ENCODE measurements at places on chromosomes 5 and 9.
A peak's percentile ranks its signal among the peaks of the same experiment; 100 is the strongest.

DNA sequence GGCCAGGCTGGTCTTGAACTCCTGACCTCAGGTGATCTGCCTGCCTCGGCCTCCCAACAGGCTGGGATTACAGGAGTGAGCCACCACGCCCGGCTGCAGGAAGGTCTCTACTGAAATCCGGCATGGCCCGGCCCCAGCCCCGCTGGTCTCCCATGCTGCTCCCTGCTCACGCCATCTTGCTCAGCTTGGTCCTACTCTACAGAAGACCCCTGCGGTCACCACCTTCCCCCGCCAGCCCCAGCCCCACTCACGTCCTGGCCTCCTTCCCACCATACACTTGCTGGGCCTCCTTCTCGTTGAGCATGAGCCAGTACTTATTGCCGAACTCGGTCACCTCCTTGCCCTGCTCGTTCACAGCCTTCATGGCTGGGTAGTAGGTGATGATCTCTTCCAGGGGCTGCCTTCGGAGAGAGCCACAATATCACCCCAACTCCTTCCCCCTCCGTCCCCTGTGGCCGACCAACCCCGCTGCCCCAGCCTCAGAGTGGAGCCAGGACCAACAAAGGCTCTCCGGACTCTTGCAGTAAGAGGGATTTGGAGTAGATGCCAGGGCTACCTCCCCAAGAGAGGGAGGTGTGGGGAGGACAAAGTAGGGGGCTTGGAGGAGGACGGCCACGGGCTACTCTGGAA, 4.0 kb downstream of the PTGES2 start:
- DNase-seq = no peak

GRCh38 chr9:37984672-37985611, 81.0 kb upstream of the SLC25A51 start:
- no peak for DNase-seq

DNA sequence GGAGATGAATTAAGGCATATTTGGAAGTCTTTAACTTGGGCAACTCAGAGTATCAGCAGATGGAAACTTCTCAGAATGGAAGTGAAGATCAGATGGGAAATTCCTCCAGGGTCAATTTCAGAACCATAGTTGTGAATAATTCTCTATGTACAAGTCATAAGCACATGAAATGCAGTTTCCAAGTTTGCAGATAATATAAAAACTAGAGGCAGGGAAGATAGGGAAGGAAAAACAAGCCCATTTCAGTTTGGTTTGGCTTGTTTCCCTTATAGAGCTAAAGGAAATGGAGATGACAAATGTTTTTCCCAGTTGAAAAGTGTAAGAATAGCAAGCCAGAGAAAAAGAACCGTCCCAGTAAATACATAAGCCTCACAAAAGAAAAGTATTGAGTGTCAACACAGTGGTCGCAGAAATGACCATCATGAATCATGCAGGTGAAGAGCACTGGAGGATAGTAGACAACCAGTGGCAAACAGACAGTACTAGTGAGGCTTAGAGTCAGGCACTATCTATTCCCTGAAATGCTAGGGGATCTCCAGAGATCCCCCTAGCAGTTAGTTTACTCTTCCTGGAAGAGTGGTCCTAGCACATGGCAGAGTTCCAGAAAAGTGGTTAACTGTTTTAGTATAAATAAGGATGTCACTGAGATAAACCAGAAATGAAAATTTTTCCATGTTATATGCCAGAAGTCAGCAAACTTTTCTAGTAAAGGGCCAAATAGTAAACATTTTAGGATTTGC, 245.9 kb downstream of the SAXO1 start:
- no peak for DNase-seq

- DNase-seq = no peak
Observed at GRCh38 chr9:77435688-77436087, 212.4 kb downstream of the GNA14 start.

DNA sequence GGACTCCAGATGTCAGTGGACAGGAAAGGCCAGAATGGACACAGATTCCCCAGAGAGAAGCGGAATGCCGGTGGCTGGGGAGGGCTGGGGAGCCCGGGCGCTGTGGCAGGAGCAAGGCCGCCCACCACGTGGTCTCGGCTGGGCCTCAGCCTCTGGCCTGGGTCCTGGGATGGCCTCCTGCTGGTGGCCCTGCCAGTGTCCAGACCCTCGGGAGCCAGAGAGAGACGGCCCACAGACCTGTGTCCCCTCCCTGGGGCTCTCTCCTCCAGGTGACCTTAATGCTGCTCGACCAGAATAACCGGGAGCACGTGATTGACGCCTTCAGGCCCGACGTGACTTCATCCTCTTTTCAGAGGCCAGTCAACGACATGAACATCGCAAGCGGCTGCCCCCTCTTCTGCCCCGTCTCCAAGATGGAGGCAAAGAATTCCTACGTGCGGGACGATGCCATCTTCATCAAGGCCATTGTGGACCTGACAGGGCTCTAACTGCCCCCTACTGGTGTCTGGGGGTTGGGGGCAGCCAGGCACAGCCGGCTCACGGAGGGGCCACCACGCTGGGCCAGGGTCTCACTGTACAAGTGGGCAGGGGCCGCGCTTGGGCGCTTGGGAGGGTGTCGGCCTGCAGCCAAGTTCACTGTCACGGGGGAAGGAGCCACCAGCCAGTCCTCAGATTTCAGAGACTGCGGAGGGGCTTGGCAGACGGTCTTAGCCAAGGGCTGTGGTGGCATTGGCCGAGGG, 19.0 kb downstream of the FBXW5 start:
- no peak for DNase-seq

DNA sequence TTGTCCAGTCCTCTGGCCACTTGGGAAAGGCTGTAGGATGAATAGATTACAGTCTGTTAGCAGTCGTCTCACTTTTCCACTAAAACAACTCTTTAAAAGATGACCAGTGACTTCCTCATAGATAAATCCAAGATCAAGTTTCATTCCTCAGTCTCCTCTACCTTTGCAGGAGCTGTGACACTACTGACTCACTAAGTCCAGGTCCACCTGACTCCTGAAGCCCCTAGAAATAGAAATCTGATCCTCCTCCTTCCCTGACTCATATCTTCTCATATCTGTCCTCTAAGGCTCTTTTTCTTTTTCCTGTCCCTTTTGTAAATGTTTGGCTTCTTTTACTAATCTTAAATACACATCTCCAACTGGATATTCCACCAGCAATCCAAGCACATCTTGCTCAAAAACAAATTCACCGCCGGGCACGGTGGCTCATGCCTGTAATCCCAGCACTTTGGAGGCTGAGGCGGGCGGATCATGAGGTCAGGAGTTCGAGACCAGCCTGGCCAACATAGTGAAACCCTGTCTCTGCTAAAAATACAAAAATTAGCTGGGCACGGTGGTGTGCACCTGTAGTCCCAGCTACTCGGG, 2.6 kb downstream of the CCDC125 start:
- DNase-seq = no peak

- peak; percentile 42 for DNase-seq
Observed at GRCh38 chr9:110427497-110428104, 89.9 kb upstream of the TXNDC8 start.

GRCh38 chr9:77021922-77022782, 2.7 kb downstream of the FOXB2 start:
- no peak for DNase-seq

DNA sequence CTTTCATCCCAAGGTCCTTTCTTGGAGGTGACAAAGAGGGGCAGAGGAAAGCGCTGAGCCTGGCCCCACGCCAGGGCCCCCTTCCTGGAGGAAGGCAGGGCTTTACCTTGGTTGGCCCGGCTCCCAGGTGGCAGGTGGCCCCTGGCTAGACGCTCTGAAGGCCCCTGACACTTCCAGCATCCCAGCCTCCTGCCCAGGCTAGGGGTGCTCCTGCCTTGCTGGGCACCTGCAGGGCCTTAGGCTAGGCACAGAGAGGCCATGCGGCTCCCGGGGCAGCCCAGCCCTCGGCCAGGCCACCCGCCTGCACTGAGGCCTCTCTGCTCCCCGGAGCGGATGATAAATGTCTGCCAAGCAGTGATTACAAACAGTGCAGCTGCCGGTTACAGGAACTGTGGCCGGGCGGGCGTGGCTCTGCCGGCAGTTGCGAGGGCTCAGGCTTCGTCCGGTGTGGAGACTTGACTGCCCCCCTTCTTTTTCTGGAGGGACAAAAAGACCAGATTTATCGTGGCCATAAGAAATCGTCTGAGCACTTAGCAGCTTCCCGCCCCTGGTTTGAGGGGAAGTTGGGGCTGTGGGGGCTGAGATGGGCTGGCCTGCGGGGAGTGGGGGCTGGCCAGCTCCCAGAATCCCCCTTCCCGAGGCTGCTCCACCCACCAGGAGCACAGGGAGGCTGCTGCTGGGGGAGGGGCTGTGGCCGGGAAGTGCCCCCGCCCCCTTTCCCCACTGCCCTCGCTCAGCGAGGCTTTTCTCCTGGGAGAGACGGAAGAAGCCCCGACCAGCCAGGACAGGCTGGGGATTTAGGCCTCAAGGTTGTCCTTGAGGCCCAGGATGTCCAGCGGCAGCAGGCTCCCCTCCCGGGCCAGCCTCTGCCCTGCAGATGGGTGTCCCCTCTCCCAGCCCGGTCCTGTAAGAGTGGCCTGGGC, 31.6 kb upstream of the UBAC1 start:
- no peak for DNase-seq

- DNase-seq = no peak
Observed at GRCh38 chr5:52956014-52956413, 33.1 kb upstream of the ITGA2 start.

DNA sequence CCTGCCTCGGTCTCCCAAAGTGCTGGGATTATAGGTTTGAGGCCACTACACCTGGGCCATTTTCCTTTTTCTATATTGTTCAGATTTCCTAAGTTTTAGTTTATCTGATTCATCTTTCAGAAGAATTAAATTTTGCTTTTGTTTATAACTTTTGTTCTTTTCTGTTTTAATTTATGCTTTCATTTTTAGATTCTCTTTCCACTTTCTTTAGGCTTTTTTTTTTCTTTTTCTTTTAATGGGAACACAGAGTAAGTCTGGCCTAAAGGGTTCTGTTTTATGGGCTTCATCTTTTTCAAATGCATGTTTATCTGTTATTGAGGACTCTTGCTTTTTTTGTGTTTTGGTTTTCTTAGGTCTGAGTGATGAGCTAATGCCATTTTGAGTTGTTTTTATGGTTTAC, 42.1 kb downstream of the SNX30 start:
- no peak for DNase-seq

DNA sequence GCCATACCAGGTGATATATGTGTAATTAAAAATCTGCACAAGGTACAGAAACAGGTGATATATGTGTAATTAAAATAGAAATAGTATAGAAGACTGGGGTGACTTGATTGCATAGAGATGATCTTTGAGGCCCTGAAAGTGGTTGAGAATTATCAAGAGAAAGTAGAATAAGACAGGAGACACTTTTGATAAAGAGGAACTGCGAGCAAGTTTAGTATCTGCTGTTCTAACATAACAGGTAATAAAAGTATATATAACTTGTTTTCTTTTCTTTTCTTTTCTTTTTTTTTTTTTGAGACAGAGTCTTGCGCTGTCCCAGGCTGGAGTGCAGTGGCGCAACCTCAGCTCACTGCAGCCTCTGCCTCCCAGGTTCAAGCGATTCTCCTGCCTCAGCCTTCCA, 5.4 kb downstream of the SNX2 start:
- no peak for DNase-seq

- DNase-seq = no peak
Observed at GRCh38 chr5:138273834-138274188, 610 bp downstream of the GFRA3 start.

GRCh38 chr9:70061776-70062175, 18.1 kb downstream of the MAMDC2 start:
- DNase-seq = no peak
